Activated naive CD8-positive, alpha-beta T cell treated with anti-CD3 and anti-CD28 coated beads, Interleukin-2, amount 10 ng/mL, durations not matched to agents 7 days and 5 days (primary cell): ENCODE measurements at places on chromosomes 2 and 18.

DNA sequence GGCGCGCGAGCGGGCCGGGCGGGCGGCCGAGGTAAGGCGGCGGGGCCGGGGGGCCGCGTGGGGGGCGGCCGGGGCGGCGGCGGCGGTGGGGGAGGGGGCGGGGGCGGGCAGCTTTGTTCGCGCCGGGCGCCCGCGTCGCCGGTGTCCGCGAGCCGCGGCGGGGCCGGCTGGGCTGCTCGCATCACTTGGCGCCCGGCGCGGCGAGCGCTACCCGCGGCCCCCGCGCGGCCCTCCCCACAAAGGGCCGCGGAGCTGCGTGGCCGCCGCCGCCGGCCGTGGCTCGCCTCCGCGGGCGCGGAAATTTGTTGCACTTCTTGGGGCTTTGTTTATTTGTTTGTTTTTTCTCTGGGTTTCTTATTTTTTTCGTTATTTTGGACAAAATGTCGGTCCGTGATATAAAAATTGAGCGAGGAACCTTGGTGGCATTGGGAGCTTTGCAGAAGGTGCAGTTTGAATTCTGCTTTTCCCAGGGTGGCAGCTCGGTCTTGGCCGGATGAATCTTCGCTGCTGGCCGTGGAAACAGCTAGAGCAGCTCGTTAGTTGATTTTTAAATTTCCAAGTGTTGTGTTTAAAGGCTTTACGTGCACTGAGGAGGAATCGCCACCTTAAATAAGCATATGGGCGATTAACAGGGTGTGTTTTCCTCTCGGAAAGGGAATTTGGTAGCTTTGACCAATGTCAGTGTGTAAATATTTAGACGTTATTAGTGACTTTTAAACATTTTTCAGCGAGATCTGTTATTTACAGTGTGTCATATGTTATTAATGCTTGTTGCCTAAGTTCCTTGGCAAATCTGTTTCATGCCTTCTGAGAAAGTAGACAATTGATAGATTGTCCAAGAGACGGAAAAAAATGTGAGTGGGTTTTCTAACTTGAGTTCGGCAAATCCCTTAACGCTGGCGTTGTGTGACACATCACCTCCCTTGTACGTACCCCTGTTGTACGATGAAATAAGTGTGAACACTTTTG is 822 bp downstream of the UBE2E3 start:
- peaks cover 20% of the 10 kb centered on the region for H3K27me3 ChIP-seq
- DNase-seq = no peak
- peaks cover 3% of the 10 kb centered on the region for H3K36me3 ChIP-seq
- peak overlapping the region; percentile 97 for H3K4me3 ChIP-seq

DNA sequence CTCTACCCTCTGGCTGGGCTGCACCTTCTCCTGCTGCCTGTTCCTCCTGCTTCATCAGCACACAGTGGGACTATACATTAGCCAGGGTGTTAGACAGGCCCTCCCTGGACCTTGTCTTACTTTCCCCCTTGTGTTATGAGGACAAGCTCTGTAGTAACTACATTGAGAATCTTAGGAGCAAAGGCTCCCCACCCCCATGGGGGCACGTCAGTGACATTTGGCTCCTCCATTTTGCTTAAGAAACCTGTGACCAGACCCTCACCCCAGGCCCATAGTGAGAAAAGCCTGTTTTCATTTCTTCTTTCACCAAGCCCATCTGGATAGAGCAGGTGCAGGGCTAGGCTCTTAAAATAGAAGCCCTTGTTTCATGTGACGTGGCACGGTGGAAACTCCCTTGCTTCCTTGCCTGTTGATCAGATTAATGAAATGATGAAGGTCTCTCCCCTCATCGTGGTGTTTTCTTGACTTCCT is 146.7 kb downstream of the RPIA start:
- no peaks in the 10 kb centered on the region for H3K4me1 ChIP-seq
- H3K27me3 ChIP-seq = peaks cover 13% of the 10 kb centered on the region
- H3K36me3 ChIP-seq = no peaks in the 10 kb centered on the region
- H3K4me3 ChIP-seq = no peak overlapping the region
- no peak for DNase-seq

- no peaks in the 10 kb centered on the region for H3K36me3 ChIP-seq
- H3K4me3 ChIP-seq = no peak overlapping the region
- no peaks in the 10 kb centered on the region for H3K4me1 ChIP-seq
- no peak overlapping the region for H3K27ac ChIP-seq
Measured at GRCh38 chr2:227177592-227178336, 13.3 kb downstream of the COL4A3 start.

- no peaks in the 10 kb centered on the region for H3K27me3 ChIP-seq
- H3K4me3 ChIP-seq = no peak overlapping the region
- H3K4me1 ChIP-seq = no peaks in the 10 kb centered on the region
- DNase-seq = no peak
Measured at GRCh38 chr2:41647468-41648050, 400.3 kb upstream of the PKDCC start.

DNA sequence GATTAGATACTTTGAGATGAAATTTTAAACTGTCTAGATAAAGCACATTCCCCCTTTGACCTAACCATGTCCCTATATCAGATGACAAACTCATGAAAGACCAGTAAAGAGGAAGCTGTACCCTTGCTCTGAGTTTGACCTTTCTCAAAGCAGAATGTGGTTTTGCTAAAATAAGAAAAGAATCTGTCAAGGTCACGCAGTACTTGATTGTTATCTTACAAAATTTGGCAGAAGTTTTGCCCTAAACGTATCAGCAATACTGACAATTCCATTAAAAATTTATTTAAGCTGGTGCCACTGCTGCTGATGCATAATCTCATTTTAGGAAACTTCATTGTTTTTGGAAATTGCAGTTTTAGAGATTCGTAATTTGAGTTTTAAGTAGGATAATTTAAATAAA is 31.2 kb upstream of the GALM start:
- H3K4me1 ChIP-seq = peaks cover 25% of the 10 kb centered on the region
- H3K36me3 ChIP-seq = peaks cover 8% of the 10 kb centered on the region
- no peak overlapping the region for H3K27ac ChIP-seq

DNA sequence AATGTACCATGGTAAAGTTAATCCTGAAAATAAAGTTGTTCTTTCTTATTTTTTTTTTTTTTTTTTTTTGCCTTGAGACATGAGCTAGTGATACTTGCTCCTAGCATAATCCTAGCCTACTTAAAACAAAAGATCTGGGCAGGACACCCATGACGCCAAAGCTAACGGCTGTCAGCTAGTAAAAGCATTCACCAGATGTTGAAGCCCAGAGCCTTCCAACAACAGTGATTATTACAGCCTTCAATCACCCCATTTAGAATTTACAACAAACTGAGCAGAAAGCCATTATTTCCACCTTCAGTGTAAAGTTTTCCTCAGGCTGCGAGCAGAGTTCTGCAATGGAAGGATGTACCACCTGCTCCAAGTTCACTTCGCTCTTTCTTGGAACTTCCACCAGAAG is 259.5 kb downstream of the SP3 start:
- H3K27me3 ChIP-seq = peaks cover 5% of the 10 kb centered on the region
- H3K27ac ChIP-seq = no peak overlapping the region
- H3K36me3 ChIP-seq = no peaks in the 10 kb centered on the region
- no peaks in the 10 kb centered on the region for H3K4me1 ChIP-seq

DNA sequence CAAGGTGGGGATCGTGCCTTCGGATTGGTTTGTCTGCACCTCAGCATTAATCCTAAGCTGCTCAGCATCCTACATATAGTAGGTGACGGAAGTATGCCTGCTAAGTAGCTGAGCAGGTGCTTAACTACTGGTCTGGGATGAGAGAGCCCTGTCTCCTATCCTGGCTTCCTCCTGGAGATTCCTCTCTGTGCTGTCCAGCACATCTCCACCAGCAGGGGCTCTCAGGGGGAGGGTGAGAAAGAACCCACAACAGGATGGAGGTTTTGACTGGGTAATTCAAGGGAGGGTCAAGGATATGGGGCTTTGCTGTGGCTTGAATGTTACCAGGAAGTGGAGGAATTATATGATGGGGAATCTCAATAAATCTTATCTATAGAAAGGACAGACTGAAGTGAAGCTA is 45.4 kb upstream of the KIF5C start:
- no peak overlapping the region for H3K27ac ChIP-seq
- no peak for DNase-seq
- H3K4me3 ChIP-seq = no peak overlapping the region
- peaks cover 1% of the 10 kb centered on the region for H3K4me1 ChIP-seq
- no peaks in the 10 kb centered on the region for H3K36me3 ChIP-seq
- peaks cover 4% of the 10 kb centered on the region for H3K27me3 ChIP-seq

GRCh38 chr2:11556101-11556806 is 22.4 kb downstream of the GREB1 start:
- H3K27ac ChIP-seq = no peak overlapping the region
- H3K27me3 ChIP-seq = peaks cover 44% of the 10 kb centered on the region
- H3K4me3 ChIP-seq = no peak overlapping the region
- peaks cover 6% of the 10 kb centered on the region for H3K4me1 ChIP-seq
- H3K36me3 ChIP-seq = no peaks in the 10 kb centered on the region
